ENCODE measurements at places on chromosomes 11 and 22.
A peak's percentile ranks its signal among the peaks of the same experiment; 100 is the strongest.

DNA sequence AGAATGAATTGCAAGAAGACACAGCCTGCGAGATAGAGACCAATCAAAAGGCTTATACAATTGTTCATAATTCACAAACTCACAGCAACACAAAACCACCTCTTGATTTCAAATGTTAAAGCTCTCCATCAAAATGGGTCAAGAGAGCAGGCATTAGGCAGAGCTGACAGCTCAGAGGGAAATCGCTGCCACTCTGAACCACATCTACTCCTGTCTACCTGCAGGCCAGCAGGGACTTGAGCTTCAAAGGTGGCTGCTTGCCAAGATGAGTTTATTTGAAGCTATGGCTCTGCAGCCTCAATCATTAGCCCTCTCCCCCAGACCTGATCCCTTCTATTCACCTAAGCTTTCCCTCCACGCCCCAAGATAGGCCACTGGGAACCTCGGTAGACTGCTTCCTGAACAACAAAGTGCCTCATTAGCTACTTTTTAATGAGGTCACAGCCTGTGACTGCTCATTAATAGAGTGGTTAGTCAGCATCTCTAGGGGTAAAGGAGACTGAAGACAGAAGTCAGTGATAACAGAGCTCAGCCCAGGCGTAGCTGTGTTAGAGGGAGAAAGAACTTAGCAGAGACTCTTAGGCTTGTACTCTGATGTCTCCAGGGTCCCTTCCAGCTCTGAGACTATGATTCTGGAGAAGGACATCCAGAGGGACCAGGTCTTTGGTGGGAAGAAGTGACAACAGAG, 21.2 kb upstream of the OR10A5 start:
- no peak for DNase-seq

DNA sequence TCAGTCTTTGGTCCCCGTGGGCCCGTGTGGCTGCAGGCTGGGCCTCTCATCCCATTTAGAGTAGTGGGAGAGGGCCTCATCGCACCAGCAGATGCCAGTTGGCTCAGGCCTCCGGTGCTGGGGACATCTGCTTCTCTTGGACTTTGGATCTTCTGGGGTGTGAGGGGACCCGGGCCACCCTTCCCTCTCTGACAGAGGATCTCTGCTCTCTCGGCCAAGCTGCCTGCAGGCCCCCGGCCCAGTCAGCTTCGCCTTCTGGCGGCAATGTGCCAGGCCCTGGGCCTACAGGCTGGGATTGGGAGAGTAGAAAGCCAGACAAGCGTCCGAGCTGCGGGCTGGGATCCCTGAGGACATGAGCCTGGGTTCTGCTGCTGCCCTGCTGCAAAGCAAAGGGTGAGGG, 15.0 kb upstream of the FGF3 start:
- DNase-seq, result no peak

DNA sequence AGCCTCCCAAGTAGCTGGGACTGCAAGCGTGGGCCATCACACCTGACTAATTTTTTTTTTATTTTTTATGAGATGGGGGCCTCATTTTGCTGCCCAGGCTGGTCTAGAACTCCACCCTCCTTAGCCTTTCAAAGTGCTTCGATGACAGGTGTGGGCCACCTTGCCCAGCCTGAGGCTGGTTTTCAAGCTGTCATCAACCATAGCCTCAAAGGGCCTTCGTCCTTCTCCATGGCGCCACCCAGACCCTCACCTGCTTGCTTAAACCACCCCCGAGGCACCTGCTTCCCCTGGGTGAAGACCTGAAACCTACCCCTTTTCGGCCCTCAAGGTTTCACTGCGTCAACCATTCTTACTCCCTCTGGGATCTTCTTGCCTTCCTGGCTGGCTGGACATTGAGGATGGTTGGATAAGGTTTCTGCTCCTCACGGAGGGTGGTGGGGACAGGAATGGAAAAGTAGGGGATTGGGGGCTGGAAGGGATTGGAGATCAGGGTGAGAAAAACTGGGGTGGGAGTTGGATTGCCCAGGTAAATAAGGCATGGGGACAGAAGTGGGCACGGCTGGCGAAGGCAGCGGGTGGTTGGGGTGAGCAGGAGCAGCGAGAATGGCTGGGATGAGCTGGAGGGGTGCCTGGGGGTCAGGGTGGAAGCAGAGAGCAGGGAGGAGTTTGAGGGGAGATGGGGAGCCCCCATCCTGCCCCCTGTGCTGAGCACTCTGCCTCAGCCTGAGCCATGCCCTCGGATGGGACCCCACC, 2.8 kb upstream of the ACR start:
- no peak for DNase-seq

- DNase-seq, result no peak
Observed at GRCh38 chr22:48860557-48860956, 967.1 kb downstream of the BRD1 start.

- no peak for DNase-seq
Observed at GRCh38 chr11:12274558-12275197, 102.7 kb upstream of the PARVA start.

GRCh38 chr11:128400382-128401203, 186.8 kb downstream of the ETS1 start:
- no peak for DNase-seq

DNA sequence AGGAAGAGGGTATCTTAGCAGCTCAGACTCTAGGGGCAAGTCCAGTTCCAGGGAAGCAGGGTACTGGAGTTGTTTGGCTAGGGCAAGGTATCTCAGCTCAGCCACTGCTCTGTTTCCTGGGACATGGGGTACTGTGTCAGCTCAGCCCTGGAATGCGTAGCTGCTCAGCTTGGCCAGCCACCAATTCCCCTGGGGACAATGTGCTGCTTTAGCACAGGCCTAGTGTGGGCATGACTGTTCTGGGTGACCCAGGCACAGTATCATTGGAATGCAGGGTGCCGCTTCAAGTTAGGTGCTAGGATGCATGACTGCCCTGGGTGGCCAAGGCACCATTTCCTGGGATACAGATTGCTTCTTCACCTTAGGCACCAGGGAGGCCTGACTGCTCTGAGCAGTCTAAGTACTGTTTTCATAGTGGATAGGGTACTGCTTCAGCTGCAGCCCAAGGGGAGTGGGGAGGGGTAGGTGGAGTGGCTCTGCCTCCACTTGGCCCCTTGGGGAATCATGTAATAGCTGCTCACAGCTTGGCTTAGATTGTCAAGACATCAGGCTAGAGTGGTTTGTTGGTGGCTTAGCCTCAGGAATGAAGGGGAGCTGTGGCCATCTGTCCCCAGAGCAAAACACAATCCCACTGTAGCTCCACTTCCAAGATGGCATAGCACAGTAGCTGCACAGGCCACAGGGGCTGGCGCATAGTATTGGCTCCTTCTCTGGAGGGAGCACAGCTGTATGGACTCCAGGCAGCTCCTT, 36.0 kb downstream of the MADD start:
- DNase-seq, result no peak

- DNase-seq, result peak; percentile 28
Observed at GRCh38 chr11:2376751-2377451, at the start of gene CD81. TSS of gene CD81 (plus strand) at chr11:2377310. CDS start at chr11:2377550, 240 bp downstream.

GRCh38 chr22:22953791-22954190, 66.2 kb downstream of the IGLL5 start:
- no peak for DNase-seq

- no peak for DNase-seq
Observed at GRCh38 chr22:22817468-22818201, 70.0 kb upstream of the IGLL5 start.

DNA sequence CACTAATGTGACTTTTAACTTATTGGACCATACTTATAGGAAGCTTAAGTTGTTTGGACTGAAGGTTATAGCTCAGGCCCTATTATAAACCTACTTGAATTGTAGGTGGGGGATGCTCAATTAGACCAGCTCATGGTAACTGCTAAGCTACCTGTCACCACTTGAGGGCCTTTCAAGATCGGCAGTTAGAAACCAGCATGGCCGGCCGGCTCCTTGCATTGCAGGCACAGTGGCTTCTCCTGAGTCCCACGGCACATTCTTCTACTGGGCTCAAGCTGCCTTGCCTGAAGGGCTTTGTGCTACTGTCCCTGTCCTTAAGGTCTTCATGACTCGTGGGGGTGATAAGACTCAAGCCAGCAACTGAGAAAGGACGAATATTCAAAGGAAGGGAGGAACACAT, 70.8 kb downstream of the TBC1D22A start:
- DNase-seq, result no peak

GRCh38 chr11:50412832-50413231, 380.2 kb downstream of the OR4C45 start:
- DNase-seq, result no peak

GRCh38 chr11:73283276-73284000, 11.3 kb downstream of the P2RY6 start:
- DNase-seq, result no peak

- no peak for DNase-seq
Observed at GRCh38 chr11:111603611-111604130, 1.4 kb downstream of the SIK2 start.

- DNase-seq, result no peak
Observed at GRCh38 chr22:25027959-25028840, 75.7 kb downstream of the KIAA1671 start.

All from CD4-positive, alpha-beta T cell treated with Interleukin-4 for 4 hours (primary cell).